ENCODE measurements at places on chromosomes 13 and 19. TPM values are rescaled to one million over a fixed set of nuclear protein-coding genes. Genes with fewer than 3 reads are reported as not detected.

DNA sequence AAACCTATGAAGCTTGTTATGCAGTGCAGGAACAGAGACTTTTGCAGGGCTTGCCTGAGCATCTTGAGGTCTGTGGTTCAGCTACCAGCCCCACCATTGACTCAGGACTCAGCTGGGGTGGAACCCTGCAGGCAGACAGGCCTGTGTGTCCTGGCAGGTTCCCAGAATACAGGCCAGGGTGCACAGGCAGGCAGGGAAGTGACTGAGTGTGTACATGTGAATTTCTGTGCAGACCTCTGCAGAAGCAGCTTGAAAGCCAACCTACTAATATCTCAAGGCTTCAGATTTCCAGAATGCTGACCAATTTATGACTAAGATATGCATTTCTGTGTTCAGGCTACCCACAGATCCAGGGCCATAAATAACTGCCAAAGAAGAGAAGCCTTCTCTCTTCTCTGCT is 254.4 kb downstream of the DLEU7 start:
- no peak for DNase-seq

- no peak for DNase-seq
These were observed 38.7 kb downstream of the KATNAL1 start for GRCh38 chr13:30268673-30269072.

CGB1 gene
- not detected for total RNA-seq

DNA sequence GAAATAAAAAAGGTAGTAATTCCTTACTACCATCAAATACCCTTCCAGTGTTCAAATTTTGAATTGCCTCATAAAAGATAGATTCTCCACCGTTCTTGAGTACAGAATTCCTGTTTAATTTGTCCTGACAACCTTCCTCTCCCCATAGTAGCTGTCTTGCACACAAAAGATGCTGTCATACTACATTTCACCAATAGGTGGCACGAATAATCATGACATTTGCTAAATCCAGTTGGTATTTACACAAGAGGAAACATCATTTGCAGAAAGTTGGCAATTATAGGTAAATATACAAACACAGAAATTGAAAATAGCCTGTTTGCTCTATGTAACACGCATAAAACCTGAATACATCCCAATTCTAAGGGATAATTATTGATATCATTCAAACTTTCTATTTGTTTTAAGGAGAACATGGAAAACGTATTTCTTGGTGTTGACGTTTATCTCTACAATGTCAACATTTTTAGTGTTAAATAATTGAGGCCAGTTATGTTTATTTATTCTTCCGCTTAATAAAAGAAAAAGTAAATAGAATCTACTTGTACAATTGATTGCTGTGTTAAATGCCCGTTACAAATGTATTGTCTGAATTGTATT is 58.3 kb upstream of the CLDN10 start:
- no peak for DNase-seq

DNA sequence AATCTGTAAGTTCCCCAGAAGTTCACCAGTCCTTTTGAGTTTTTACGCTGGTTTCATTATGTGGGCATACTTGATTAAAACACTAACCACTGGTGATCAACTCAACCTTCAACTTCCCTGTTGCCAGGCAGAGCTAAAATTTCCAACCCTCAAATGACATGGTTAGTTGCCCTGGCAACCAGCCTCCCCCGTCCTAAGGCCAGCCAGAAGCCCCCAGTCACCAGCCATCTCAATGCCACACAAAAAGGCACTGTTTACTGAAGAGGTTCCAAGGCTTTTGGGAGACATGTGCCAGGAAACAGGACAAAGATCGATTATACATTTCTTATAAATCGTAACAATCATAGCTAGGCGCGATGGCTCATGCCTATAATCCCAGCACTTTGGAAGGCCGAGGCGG is 1.6 kb downstream of the ZNF649 start:
- DNase-seq = no peak

- no peak for DNase-seq
These were observed 538.0 kb downstream of the DCT start for GRCh38 chr13:93941444-93941843.

- DNase-seq = no peak
These were observed 30.3 kb downstream of the AP1M1 start for GRCh38 chr19:16227837-16228636.

- DNase-seq = no peak
These were observed 8.5 kb downstream of the MLLT1 start for GRCh38 chr19:6271251-6271650.

TIMM13 gene
- 65.9 TPM for total RNA-seq

DNA sequence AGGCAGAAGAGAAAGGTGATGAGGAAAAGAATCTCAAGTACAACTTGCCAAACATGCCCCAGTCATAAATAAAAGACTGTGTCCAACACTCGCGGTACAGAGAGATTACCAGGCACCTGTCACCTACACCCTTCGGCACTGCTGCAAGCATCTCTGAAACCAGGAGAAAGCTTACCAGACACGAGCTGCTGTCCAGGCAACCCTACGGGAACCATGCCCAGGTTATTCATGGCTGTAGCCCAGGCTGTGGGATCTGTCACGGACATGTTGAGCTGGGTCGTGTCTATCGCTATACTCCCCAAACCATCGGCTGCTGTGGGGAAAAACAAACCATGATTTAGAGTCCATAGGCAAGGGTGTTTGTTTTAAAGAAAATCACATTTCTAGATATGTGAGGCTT is 375.0 kb downstream of the ENOX1 start:
- no peak for DNase-seq

DNA sequence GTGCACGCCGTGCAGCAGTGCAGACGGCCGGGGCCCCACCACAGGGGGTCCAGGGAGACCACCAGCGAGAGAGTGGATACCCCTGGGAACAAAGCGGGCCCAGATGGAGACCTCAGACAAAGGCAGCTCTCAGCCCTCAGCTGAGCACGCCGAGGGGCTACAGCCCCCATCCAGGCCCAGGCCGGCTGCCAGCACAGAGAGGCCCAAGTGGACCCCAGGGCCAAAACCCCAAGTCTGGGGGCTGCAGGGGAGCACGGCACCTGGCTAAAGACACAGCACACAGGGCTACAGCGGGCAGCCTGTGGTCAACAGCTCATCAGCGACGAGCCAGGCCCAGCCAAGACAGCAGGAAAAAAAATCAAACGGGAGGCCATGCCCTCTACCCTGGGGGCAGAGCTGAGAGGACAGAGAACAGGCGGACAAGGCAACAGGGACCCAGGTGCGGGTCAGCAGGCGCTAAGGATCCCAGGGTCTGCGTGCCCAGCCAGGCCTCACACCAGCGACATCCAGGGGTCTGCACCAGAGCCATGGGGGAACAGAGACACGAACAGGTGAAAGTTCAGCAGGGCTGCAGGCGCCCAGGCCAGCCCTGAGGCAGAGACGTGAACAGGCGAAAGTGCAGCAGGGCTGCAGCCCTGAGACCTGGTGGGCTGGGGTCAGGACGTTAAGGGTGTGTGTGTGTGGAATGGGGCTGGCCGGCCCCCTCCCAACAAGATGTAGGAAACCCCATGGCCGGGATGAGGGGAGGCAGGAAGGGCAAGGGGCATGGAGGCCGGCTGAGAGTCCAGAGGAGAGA is 34.3 kb downstream of the RASA3 start:
- DNase-seq = peak; percentile 59

DNA sequence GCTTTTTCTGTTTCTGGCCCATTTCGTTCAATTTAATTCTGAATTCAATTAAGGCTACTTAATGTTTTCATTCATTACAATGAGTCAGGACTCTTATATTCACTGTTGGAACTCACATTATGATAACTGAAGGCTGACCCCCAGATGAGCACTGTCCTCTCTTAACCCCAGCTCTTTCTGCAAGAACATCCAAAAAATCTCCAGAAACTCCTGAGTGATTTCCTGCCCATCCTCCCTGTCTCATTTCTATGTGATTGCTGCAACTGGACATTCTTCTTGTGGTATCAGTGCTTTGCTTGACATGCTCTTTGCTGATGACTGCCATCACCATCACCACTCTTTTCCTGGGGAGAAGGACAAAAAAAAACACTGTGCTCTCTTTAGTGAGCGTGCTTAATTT is 240.3 kb downstream of the SPRY2 start:
- no peak for DNase-seq

PSG5 gene
- total RNA-seq = not detected

Measured in heart left ventricle (tissue), 16 donors.